NCI-H1436 (cell line): ENCODE measurements at places on chromosomes 4 and X.

DNA sequence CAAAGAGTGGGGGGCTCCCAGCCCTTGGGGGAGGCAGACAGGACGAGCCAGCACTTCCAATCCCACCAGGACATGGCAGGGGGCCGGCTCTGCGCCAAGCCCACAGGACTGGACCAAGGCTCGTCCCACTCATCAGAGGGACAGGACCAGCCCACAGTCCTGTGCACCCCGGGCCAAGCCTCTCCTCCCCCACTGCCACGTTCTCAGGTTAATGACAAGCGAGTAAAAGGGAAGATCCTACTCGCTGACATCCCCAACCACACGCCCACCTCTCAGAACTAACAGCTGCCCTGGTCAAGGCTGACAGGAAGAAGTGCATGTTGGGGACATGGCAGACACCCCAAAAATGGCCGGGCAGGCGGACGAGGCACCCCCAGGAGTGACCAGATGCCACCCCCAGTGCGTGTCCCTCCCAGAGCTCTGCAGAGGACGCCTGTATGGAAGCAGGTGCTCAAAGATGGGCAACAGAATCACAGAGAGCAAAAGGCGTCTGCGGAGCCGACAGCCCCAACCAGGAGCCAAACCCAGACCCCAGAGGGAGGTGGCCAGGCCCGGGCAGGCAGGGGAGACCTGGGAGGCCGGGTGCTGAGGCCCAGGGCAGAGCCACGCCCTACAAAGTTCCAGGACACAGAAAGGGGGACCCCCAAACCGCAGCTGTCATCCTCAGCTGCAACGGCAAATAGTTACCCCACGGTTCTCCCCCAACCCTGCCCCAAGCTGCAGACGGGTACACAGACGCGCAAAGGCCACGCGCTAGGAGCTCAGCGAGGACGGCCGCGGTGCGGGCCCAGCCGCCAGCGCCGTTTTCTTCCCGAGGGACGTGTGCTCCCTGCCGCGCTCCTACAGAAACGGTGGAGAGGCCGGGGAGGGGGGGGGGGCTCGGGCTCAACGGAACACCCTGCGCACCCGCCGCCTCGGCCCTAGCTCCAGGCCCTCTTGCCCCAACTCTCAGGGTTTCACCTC is 1.7 kb downstream of the CTBP1 start:
- DNase-seq: peak; percentile 22

GRCh38 chrX:132623300-132623699 is 134.5 kb upstream of the MBNL3 start:
- DNase-seq: no peak

- no peak for DNase-seq
Measured at GRCh38 chr4:19786616-19787015, 465.1 kb upstream of the SLIT2 start.

GRCh38 chrX:40887476-40887875 is 152.1 kb upstream of the MED14 start:
- DNase-seq: no peak

DNA sequence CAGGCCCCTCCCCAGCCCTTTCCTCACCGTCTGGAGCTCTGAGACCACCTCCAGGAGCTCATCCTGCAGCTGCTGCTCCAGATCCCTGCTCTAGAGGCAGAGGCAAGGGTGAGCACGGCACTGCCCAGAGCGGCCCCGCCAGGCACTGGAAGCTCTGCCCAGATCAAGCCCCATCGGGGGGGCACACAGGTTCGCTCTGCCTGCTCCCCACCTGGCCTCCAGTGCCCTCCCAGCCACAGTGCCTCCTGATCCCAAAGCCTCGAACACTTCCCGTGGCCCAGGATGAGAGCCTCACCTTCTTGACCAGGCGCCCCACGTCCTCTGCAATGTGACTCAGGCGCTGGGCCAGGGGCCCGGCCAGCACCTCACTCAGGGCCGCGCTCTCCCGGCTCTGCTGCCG is 5.0 kb downstream of the ARHGAP4 start:
- no peak for DNase-seq

- DNase-seq: no peak
Measured at GRCh38 chrX:23631136-23631535, 36.2 kb upstream of the PRDX4 start.

DNA sequence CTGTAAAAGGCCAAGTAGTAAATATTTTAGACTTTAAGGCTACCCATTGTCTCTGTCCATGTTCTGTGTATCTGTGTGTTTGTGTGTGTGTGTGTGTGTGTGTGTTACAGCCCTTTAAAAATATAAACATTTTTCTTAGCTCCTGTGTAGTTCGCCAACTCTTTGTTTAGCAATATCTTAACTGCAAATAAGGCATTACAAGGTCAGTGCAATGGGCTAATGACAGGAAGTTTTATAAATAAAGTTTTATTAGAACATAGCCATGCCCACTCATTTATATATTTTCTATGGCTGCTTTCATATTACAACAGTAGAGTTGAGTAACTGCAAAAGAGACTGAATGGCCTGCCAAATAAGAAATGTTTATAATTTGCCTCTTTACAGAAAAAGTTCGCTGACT is 5.9 kb upstream of the SLC7A11 start:
- no peak for DNase-seq

- DNase-seq: no peak
Measured at GRCh38 chr4:16467061-16467460, 240.8 kb upstream of the TAPT1 start.

DNA sequence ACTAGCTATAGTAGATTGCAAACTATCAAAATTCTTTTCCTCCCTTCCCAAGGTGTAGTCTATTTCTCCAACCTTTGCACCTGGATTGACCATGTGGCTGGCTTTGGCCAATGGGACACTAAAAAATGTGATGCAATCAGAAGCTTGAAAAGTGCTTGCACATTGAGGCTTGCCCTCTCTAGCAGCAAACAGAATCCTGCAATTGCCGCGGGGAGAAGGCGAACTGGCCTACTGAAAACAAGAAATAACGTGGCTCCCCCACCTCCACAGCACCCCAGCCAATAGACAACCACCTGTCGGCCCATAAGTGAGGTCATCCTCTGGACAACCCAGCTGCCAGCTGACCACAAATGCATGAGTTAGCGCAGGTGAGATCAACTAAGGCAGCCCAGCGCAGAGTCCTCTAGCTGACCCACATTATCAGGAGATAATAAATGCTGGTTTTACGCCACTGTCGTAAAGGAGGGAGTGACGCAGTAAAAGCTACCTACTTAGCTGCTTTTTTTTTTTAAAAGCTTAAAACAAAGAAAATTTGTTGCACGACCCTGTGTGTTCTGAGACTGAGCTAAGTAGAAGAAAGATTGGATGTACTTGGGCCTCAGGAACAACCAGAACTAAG is 95.2 kb downstream of the GK start:
- no peak for DNase-seq

DNA sequence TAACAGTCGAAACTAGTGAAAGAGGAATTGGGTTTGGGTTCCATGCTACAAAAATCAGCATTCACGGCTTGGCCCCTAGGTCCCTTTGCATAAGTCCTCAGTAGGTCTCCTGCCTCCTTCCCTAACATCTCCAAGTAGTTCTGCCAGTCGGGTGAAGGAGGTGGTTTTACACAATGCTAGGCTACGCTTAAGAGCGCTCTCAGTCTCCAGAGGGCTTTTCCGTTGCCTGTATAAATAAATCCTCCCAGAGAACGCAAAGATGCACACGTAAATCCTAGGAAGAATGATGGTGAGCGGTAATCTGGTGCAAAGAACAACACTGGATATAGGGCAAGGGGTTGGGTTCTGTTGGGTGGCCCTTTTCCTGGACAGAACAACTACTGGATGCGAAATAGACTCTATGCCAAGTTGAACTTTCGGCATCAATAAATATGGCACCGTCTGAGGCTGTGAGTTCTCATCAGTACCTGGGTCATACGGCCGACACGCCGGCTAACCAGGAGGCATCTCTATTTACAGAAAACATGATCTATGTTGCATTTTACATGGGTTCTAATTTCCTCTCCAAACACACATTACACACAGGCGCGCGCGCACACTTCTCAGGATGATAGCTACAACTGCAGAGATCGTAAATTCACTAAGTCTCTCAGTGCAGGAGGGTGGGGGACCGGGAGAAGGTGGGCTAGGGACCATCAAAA is 1.3 kb downstream of the CAMK2D start:
- DNase-seq: no peak

GRCh38 chr4:3636646-3637320 is 104.6 kb upstream of the LRPAP1 start:
- DNase-seq: no peak

- DNase-seq: no peak
Measured at GRCh38 chr4:117156806-117157205, 71.4 kb upstream of the TRAM1L1 start.

DNA sequence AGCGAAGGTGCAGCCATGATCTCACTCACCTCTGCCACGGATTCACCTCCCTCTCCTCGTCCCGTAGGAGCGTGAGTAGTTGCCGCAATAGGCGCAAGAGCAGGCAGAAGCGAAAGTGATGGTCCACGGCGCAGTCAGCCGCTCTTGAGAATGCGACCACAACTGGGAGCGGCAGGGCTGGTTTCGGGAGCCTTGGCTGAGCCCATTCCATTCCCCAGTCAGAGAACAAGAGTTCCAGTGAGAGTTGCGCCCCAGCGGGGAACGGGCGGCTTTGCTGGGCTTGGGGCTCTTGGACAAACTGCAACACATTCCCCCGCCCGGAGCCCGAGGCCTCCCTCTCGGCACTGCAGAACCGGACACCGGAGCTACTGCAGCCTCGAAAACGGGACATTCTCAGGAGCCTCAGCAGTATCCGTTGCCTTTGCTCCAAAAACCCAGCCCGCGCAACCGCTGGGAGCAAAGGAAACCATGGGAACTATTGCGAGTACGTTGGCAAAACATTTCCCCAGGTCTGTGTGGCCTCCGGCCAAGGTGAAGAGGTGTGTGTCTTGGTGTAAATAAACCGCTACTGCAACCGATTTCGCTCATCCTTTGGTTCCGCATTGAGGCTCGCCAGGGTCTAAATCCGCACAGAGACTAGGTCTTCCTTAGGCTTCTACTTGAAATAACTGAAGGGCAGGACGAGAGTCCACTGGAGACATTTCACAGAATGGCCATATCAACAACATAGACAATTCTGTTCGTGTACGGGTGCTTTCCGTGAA is 5.7 kb upstream of the ZBTB33 start:
- peak; percentile 81 for DNase-seq

GRCh38 chrX:74286950-74287740 is 16.8 kb upstream of the ZCCHC13 start:
- DNase-seq: no peak

- DNase-seq: no peak
Measured at GRCh38 chr4:152033621-152034020, 272.8 kb upstream of the GATB start.

- DNase-seq: no peak
Measured at GRCh38 chr4:62487016-62487415, 1286.9 kb downstream of the ADGRL3 start.

DNA sequence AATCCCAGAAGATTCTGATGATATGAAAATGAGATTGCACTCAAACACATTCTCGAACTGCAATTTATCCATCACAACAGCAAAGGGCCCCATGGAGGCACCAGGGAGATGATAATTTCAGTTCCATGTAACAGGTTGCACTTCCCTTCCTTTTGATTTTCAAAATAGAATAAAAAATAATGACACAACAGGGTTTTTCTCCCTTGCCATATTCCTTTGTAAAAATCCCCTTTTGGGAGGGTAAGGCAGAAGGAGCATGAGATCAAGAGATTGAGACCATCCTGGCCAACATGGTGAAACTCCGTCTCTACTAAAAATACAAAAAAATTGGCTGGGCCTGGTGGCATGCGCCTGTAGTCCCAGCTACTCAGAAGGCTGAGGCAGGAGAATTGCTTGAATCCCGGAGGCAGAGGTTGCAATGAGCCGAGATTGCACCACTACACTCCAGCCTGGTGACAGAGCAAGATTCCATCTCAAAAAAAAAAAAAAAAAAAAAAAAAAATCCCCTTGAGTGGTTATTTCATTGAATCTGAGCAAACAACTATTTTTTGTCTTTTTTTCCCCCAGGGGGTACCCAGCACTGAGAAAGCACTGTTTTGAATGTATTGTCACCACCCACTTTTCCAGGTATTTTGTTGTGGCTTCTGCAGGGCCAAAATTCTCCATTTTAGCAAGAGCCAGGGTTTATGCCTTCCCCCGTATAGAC is 26.7 kb downstream of the TBC1D9 start:
- no peak for DNase-seq

- no peak for DNase-seq
Measured at GRCh38 chr4:15376145-15376544, 51.7 kb upstream of the C1QTNF7 start.

DNA sequence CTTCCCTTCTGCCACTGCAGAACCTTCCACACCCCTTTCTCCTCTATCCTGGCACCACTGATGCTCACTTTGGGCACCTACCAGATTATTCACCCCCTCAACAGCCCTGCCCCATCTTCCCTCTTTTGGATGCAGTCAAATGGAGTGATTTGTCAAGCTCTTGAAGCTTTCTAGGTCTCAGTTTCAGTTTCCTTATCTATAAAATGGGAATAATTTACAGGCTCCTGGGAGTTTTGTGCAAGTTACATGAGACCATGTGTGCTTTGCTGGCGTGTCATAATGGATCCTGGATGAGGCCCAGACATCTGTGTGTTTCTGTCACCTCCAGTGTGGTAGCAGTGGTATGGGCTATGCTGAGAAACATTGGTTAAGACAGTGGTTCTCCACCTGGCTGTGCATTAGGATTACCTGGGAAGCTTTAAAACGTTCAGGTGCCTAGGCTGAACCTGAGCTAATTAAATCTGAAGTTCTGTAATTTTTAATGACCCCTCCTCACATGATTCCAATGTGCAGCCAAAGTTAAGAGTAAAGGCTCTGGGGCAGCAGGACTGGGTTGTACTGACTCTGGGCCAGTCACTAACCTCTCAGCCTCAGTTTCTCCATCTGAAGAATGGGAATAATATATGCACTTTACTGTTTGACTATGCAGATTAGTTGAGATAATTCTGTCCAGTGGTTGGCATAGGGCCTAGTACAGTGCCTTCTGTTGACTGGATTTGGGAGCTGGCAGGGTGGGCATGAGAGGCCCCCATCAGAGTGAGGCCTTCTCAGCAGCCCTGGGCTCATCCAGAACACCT is 6.8 kb upstream of the MGST2 start:
- no peak for DNase-seq

DNA sequence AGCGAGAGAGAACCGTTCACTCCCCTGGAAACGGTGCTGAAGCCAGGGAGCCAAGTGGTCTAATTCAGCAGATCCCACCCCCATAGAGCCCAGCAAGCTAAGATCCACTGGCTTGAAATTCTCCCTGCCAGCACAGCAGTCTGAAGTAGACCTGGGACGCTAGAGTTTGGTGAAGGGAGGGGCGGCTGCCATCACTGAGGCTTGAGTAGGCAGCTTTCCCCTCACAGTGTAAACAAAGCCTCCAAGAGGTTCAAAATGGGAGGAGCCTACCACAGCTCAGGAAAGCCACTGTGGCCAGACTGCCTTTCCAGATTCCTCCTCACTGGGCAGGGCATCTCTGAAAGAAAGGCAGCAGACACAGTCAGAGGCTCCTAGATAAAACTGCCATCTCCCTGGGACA is 37.8 kb upstream of the CDS1 start:
- no peak for DNase-seq

GRCh38 chr4:139392797-139393196 is 61.1 kb upstream of the RAB33B start:
- no peak for DNase-seq
